ENCODE measurements at places on chromosomes 7 and 10.

DNA sequence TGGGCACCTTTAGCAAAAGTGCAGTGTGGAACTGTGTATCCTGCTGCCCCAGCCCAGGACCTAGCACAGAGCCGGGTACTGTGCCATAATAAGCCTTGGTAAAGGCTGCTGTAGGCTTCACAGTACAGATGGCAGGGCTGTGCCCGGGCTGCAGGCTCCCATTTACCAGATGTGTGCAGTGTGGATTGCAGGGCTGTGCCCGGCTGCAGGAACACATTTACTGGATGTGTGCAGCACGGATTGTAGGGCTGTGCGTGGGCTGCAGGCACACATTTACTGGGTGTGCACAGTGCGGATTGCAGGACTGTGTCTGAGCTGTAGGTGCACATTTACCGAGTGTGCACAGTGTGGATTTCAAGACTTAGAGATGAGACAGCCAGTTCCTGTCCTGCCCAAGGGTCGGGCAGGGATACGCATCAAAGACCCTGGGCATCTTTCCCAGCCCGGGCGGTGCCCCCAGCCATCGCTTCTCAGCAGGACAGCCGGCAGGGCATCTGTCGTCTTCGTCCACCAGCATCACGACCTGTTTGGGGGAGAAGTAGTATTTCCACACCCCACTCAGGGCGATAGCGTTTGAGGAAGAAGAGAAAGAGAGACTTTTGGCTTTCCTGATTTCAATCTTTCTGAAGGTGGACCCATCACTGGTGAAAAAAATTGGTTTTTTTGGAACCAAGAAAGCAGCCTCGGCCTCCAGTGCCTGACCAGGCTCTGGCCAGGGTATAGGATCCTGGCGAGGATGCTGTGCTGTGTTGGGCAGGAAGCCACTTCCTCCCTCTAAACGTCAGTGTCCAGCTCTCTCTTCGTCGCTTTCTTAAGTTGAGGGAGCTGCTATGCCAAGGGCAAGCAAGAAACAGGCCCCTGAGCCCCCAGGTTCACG, 180.8 kb downstream of the CUX1 start:
- no peak for DNase-seq

DNA sequence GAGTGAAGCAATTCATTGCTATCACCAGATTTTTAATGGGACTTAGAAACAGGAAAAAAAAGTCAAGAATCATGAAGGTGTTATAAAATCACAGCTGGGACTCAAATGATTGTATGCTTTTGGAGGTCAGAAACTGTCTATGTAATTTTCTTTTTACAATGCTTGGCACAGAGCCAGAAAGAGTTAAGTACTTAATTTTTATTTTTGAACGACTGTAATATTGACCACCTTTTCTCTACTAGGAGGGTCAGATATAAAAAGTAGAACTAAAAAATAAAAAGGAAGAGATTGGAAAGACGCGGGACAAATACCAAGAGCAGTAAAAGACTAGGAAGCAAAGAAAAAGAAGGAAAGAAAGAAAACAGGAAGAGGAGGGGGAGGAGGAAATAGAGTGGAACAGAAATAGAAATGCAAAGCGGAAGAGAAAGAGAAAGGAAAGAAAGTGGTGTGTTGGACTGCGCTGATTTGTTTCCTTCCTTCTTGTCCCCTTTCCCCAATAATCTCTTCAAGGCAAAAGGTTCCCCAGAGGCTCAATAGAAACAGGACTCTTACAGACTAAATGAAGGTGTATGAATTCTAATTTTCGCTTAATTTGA, 23.2 kb upstream of the C1GALT1 start:
- DNase-seq, result no peak

DNA sequence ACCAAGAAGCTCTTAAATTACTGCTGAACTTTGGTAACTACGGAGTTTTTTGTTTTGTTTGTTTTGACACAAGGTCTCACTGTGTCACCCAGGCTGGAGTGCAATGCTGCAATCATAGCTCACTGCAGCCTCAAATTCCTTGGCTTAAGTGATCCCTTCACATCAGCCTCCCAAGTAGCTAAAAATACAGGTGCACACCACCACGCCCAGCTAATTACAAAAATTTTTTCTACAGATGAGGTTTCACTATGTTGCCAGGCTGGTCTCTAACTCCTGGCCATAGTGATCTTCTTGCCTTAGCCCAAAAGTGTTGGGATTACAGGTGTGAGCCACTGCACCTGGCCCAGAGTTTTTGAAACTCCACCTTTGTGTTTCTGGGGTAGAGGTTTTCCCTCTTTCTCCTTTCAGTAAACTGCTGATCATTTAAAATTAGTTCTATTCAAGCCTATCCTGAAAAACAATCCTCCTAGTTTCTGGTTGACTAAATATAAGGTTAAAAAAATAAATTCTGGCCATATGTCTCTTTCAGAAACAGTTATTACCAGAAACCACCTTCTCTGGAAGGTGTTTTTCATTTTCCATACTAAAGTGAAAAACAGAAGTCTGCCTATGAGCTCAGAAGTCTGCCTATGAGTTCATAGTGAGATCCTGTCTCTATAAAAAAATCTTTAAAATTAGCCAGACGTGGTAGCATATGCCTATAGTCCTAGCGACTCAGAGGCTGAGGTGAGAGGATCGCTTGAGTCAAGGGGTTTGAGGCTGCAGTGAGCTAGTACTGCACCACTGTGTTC, 63.9 kb downstream of the VOPP1 start:
- DNase-seq, result no peak

DNA sequence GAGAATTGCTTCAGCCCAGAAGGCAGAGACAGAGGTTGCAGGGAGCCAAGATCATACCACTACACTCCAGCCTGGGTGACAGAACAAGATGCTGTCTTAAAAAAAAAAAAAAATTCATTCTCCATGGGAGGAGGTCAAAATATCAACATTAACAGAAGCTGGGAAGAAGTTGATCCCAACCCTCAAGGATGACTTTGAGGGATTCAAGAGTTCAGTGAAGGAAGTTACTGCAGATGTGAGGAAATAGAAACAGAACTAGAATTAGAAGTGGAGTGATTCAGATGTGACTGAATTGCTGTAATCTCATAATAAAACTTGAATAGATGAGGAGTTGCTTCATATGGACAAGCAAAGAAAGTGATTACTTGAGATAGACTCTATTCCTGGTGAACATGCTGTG, 19.7 kb upstream of the RPEL1 start:
- no peak for DNase-seq

DNA sequence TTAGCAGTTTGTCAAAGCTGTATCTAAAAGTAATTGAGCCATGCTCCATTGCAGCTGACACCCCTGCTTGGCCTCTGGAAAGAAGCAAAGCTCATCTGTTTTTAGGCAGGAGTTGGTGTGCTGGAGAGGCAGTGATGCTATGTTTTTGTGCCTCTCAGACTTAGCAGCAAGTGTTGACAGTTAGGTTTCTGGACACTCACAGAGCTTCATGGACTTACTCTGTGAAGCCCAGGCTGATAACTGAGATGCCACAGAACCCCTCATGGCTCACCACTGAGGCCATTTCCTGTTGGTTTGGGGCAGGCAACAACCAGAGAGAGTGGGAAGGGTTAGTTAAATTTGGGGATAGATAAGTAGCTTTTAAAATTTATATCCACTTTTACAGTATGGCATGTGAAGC, 59.8 kb downstream of the BTAF1 start:
- DNase-seq, result no peak

GRCh38 chr7:105808703-105809590, 67.5 kb downstream of the ATXN7L1 start:
- peak; percentile 65 for DNase-seq

DNA sequence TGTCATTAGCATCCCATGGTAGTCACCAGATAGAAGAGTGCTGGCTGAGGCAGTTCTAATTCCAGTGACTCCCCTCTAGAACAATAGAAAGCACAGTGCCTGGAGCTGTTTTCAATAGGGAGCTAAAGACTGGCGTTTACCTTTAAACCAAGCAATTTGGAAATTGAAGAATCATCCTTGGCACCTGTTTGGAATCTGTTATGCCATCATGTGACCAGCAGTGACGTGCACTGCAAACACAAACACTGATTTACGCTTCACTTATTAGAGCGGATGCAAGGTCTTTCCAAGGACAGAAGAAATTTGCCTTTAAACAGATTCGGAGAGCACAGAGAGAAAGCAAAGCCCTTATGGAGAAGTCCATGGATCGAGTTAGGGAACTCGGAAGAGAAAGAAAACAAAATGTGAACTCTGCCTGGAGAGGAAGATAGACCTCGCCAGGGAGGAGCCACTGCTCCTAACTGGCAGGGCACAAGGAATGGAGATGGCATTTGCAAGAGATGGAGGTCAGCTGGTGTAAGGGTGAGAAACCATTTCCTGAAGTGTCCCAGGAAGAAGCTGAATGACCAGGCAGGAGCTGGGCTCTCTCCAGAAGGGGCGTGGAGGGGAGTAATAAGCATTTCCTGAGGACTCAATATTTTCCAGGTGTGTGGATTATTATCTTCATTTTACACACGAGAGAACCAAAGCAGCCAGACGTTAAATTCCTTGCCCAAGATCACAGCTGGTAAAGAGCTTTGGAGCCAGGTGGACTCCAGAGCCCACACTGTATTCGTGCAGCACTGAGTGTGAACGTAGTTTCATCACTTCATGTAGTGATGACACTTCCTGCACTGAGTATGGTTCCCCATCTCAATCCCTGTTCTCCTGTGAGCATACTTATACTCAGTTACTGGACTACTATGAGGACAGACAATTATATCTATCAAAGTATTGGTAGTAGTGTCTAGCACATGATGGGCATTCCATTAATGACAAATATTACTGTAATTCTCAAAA, 97.7 kb downstream of the CUBN start:
- DNase-seq, result no peak

- DNase-seq, result no peak
Observed at GRCh38 chr7:158710651-158711102, 6.1 kb upstream of the NCAPG2 start.

- DNase-seq, result no peak
Observed at GRCh38 chr10:129924375-129925085, 39.5 kb downstream of the EBF3 start.

- DNase-seq, result no peak
Observed at GRCh38 chr7:135584362-135585353, 26.9 kb downstream of the NUP205 start.

DNA sequence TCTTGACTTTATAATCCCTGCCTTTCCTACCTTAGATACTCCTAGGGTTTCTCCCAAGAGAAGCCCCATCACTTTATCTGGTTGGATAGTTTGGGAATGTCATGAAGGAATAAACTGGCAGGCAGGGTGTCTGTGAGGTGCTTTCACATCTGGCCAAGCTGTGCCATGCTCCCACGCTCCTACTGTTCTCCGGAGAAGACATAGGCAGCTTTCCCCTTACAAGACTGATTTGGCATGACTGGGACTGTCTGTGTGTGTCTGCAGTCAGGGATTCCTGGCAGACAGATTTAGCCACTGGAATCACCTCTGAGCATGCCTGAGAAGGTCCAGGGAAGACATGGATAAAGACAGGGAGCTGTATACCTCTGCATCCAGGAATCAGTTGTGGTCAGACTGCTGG, 45.3 kb downstream of the HK1 start:
- no peak for DNase-seq

DNA sequence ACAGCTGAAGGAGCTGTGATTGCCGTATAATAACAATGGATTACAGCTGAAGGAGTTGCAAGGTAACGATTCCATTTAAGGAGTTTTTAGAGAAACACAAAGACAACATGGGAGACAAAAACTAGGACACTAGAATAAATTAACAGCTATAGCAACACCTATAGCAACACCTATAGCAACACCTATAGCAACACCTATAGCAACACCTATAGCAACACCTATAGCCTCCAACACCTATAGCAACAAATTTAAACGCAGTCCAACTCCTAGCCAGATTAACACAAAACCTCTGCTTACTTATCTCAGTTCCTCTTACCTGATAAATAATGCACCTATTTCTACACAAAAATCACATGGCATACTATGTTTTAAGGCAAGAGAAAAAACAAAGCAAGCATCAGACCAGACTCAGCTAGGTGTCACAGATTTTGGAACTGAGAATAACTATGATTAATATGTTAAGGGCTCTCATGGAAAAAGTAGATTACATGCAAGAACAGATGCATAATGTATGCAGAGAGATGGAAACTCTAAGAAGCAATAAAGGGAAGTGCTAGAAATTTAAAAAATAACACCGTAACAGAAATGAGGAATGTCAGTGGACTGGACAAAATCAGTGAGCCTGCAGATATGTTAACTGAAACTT, 55.7 kb upstream of the SRPK2 start:
- DNase-seq, result no peak

DNA sequence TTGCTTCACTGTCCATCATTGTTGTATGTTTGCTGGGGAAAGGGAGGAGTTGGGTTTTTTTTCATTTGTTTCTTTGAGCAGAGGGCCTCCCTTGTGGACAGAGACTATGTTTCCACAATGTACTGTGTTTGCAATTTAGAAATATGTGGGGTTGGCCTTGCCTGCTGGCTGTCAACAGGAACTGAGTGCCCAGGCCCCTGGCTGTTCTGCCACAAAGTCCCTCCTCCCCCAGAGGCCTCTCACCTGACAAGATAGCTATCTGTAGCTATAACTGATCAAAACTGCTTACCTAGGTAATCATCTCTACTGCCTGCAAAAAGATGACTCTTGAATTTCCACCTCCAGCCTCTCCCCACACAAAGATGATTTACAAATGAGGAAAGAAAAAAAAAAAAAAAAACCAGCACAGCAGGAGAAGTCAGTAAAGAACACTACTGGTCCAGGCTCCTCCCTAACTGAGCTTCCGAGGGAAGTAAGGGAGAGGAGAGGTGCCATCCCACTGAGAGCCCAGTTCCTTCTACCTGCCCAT, 121.8 kb downstream of the SGMS1 start:
- no peak for DNase-seq

GRCh38 chr7:117015258-117016184, 62.2 kb downstream of the ST7 start:
- no peak for DNase-seq

DNA sequence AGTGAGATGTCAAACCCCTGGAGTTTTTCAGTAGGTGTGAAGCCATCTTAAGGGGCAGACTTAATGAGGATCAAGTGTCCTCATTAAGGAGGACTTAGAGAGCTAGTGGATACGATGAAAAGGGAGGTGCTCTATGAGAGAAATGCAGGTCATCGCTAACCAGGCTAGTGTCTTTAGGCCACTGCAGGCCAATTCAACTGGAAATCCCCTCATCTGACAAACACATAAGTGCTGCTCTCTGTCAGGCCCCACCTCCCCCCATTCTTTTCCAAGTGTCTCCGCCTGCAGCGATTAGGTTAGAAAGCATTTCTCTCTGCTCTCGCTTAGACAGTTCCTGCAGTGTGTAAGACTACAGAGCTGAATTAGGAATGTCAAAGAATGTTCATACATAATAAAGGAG, 33.7 kb downstream of the RBM28 start:
- no peak for DNase-seq

- DNase-seq, result no peak
Observed at GRCh38 chr10:125926247-125926646, 29.9 kb downstream of the FANK1 start.

DNA sequence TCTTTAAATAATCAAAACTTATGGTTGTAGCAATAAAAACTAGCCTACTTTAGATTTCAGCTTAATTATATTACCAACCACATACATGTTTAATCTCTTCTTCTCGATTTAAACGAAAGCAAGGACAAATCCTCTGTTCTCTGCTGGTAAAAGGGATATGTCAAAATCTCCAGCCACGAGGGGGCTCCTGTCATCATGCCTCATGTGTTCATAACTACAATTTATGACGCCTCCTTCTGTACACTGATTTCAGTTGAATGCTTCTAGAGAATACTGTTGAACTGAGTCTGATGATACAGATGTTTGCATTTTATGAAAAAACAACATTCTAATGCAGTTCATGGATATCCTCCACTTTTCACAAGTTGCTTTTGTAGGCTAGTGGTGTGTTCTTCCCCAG, 220.0 kb upstream of the DPP6 start:
- DNase-seq, result no peak

GRCh38 chr7:150994838-150995510, 4.2 kb downstream of the NOS3 start:
- no peak for DNase-seq

All from stimulated activated CD4-positive, alpha-beta T cell treated with anti-CD3 and anti-CD28 coated beads, Interleukin-1b, Interleukin-23, amount 100 ng/mL, for 24 hours (primary cell).